ENCODE measurements at places on chromosomes 6 and 20.

GRCh38 chr6:155224618-155225017 is 39.2 kb upstream of the CLDN20 start:
- no peak for DNase-seq

GRCh38 chr6:7151381-7151780 is 43.6 kb downstream of the RREB1 start:
- DNase-seq: no peak

GRCh38 chr6:157145656-157146285 is 177.5 kb downstream of the TMEM242 start:
- no peak for DNase-seq

GRCh38 chr20:8043687-8044282 is 24.2 kb upstream of the TMX4 start:
- peak; percentile 66 for DNase-seq

- DNase-seq: no peak
Measured at GRCh38 chr6:113169484-113169883, 687.7 kb upstream of the MARCKS start.

- DNase-seq: no peak
Measured at GRCh38 chr6:157443066-157443800, 62.2 kb downstream of the ZDHHC14 start.

DNA sequence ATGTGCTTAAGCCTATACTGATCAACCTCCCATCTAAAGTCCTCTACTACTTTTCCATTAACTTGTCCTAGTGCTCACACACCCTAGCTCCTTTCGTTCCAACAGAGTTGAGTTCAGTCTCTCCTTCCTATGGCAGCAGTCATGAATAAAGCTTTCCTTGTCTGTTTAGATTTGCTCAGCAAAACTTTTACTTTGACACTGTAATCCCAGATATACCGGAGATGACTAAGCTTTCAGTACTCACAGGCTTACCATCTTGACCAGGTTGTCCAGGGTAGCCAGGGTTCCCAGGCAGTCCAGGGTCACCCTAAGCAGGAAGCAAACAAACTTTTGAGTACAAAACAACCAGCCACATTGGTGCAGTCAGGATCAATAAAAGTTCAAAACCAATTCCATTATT is 90.7 kb downstream of the COL21A1 start:
- no peak for DNase-seq

DNA sequence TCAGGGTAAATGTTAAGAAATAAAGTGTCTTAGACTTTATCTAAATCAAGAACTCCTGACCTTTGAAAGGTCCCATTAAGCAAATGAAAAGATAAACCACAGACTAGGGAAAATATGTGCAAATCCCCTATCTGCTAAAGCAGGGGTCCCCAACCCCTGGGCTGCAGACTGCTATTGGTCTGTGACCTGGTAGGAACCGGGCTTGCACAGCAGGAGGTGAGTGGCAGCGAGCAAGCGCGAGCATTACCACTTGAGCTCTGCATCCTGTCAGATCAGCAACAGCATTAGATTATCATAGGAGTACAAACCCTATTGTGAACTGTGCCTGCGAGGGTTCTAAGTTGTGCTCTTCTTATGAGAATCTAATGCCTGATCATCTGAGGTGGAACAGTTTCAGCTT is 42.4 kb downstream of the LCA5 start:
- no peak for DNase-seq

DNA sequence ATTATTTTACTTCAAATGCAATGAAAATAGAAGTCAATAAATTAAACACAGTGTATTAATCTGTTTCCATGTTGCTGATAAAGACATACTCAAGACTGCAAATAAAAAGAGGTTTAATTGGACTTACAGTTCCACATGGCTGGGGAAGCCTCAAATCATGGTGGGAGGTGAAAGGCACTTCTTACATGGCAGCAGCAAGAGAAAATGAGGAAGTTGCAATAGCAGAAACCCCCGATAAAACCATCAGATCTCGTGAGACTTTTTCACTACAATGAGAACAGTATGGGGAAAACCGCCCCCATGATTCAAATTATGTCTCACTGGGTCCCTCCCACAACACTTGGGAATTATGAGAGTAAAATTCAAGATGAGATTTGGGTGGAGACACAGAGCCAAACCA is 82.2 kb downstream of the GPR63 start:
- no peak for DNase-seq
